ENCODE measurements at places on chromosomes 16 and 17. TPM values are rescaled to one million over a fixed set of nuclear protein-coding genes. Genes with fewer than 3 reads are reported as not detected.

Gene ZPBP2
- total RNA-seq = not detected

Gene CHRNB1
- 4.3 TPM for total RNA-seq

Gene ACD
- 15.6 TPM for total RNA-seq

Gene EPOP
- total RNA-seq = 0.36 TPM

Gene KREMEN2
- total RNA-seq = not detected

Gene FBF1
- total RNA-seq = 5.3 TPM

Gene TP53TG3C
- total RNA-seq = not detected
